ENCODE measurements at places on chromosomes 6 and 20. TPM values are rescaled to one million over a fixed set of nuclear protein-coding genes. Genes with fewer than 3 reads are reported as not detected.

The LYRM4 gene
- 10.9 TPM for total RNA-seq

The OLIG3 gene
- not detected for total RNA-seq

The PFDN4 gene
- total RNA-seq, result 279 TPM

The LY6G5B gene
- total RNA-seq, result 5.2 TPM

The DUSP15 gene
- total RNA-seq, result not detected

The LTB gene
- not detected for total RNA-seq

The COL20A1 gene
- total RNA-seq, result not detected

The TOX2 gene
- 10.5 TPM for total RNA-seq

The MRPS18B gene
- total RNA-seq, result 88.8 TPM

The HLA-DRB5 gene
- total RNA-seq, result not detected

The MRPS18A gene
- total RNA-seq, result 44.2 TPM

The UBD gene
- total RNA-seq, result not detected

The DHX35 gene
- total RNA-seq, result 12.6 TPM
